ENCODE measurements at places on chromosomes 4 and X.

DNA sequence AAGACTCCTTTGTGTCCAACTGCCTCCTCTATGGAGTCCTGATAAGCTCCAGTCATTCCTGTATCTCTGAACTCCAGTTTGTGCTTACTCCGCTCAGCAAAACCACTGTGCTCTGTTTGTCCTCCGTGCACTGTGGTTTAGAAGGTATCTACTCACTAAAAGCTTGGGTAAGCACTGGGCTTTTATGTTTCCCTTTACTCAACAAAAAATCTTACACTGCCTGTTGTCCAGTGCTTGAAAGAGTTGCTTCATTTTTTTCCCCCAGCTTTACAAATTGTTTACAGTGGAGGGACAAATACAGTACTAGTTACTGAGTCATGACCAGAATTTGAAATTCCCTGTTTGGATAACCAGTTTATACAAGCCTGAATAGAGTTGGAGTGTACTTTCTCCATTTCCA lies 545.3 kb upstream of the FAT1 start:
- DNase-seq, result no peak

GRCh38 chr4:20259707-20260106 lies 8.0 kb downstream of the SLIT2 start:
- DNase-seq, result no peak

DNA sequence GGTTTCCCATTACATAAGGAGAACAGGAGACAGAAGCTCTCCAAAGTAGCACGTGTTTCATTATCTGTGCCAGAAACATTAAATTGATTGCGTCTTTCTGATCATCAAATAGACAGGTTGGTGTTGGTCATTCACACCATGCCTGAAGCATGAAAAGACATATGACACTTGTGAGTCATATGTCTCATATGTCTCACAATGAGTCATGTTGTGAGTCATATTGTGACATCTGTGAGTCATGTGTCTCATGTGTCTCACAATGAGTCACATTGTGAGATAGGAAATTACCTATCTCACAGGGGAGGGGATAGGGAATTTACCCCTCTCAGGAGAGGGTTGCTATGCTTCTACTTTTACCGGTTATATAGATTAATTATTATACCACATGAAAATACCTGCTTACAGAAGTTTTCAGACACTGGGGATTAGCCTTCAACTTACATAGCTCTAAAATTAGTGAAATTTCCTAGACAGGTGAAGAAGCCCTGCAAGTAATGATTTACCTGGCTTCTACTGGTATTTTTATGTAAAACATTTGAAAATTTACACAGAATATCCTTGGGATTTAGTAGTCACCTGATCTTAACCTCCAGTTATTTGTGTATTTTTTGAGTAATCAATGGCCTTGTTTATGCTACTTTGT lies 80.8 kb downstream of the NPFFR2 start:
- no peak for DNase-seq

GRCh38 chr4:147704846-147705245 lies 20.9 kb upstream of the PRMT9 start:
- no peak for DNase-seq

- no peak for DNase-seq
Observed at GRCh38 chr4:100023800-100024199, 73.7 kb upstream of the H2AZ1 start.

DNA sequence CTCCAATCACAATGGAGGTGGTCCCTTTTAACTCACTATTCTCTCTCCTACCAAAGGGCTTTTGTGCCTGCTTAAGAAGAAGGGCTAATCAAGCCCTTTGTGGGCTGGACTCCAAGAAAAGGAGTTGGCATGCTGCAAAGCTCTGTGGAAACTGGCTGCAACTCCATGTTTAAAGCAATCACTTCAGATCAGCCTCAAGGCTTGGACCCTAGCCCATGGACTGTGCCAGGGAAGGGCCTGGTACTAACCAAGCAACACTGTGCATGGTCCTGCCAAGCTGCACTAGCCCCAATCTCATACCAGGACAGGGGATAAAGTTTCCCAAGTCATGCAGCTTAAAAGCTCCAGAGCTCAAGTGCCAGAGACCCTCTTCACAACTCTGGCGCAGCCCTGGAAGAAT lies 86.7 kb downstream of the ATP8A1 start:
- DNase-seq, result no peak
